Stimulated activated CD4-positive, alpha-beta T cell treated with anti-CD3 and anti-CD28 coated beads, Interleukin-1b, Interleukin-23, amount 100 ng/mL, for 24 hours (primary cell): ENCODE measurements at places on chromosomes 11 and 22.

- no peak for DNase-seq
Measured at GRCh38 chr22:41273128-41273527, 12.9 kb downstream of the RANGAP1 start.

GRCh38 chr11:1706634-1707400 is 9.8 kb downstream of the KRTAP5-6 start:
- DNase-seq, result no peak

DNA sequence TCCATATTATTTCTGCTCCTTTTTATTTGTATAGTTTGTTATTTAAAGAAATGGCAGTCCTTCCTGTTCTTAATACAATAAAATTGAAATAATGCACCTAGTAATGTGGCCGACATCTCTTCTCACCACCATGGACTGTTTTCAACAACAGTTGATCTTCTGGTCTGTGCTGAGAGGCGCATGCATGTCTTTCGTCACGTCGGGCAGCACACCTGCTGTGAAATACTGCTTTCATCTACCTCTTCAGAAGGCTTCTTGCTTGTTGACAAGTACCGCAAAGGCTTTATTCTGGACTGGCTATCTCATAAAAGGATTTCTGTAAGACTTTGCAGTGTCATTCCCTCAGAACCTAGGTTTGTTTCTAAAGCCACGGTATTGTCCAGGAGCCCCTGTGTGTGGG is 13.9 kb upstream of the MYO18B start:
- no peak for DNase-seq

- DNase-seq, result peak; percentile 56
Measured at GRCh38 chr22:22342697-22343580, 98.4 kb downstream of the VPREB1 start.

DNA sequence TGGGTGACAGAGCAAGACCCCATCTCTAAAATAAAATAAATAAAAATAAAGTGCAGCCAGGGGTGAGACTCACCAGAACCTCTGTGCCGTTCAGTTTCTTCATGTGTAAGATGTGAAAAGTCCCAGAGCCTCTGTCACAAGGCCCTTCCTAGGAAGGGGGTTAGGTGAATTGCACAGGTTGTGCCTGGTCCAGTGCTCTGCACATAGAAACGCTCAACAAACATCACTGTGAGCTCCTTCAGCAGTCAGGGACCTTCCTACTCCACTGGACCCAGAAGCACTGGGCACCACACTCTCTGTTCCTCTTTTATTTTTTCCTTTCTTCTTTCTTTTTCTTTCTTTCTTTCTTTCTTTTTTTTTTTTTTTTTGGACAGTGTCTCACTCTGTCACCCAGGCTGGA is 22.3 kb downstream of the MRPL21 start:
- DNase-seq, result no peak

DNA sequence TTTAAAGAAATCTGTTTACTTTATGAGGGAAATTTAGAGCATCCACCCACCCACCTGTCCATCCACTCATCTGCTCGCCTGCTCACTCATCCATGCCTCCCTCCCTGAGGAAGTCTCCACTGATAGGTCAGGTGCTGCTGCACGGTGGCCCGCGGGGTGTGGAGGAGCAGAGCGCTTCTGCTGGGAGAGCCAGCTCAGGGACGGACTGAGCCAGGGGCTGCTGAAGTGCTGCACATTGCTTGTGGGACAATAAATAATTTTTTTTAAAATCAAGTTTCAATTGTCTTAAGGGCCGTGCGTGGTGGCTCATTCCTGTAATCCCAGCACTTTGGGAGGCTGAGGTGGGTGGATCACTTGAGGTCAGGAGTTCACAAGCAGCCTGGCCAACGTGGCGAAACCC is 148.9 kb downstream of the TBC1D22A start:
- no peak for DNase-seq

DNA sequence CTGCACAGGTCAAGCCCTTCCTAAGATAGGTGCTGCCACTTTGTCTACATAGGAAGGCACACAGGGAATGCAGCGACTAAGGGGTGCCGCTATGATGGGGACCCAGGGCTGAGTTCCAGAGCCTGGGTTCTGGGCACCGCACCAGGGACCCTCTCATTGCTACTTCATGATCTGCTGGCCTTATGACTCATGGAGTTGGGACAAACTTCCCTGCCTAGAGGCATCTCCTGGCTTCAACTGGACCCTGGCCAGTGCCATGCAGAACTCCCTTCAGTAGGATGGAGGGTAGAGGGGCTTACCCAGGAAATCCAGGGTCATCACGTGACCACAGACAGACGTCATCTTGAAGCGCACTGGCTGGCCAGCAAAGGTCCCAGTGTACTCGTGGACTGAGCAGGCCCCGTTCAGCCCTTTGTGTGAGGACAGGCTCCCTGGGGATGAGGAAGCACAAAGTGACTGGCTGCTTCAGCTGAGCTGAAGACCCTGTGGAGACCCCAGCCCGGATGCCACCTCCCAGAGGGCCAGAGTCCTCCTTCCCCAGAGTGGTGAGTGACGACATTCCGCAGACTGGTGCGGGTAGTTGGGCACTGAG is 8.4 kb downstream of the TOP3B start:
- DNase-seq, result no peak

- no peak for DNase-seq
Measured at GRCh38 chr22:36073476-36073875, 44.9 kb upstream of the RBFOX2 start.

DNA sequence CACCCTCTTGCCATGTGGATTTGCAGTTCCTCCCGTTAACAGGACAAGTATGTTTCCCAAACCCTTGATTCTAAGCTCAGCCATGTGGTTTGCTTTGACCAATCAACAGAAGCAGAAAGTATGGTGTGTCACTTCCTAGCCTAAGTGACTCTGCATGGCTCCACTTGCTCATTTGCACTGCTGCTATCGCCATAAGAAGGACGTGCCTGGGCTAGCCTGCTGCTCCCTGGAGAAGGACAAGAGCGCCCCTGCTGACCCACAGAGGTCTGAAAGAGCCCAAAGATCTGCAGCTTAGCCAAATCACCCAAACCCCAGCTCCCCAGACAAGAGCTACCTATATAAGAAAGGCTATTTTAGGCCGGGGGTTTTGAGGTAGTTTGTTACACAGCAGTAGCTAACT is 18.0 kb downstream of the TBRG1 start:
- DNase-seq, result no peak
